Fibroblast of villous mesenchyme (primary cell): ENCODE measurements at places on chromosomes 6 and 20.

DNA sequence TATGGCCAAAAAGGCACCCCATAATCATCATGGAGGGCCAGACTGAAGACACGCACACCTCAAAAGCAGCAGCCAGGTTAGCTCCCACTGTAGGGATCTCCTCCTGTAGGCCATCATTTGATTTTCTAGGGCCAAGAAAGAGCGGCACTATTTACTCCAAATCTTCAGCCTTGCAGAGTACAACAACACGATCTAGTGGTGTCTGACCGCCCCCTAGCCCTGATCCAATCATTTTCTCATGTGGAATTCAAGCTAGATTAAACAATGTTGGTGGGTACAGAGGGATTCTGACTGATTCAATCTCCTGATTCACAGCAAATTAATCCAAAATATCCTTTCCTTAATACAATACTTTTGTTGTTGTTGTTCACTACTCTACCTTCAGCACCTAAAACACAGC lies 12.5 kb downstream of the GNAS-AS1 start:
- DNase-seq, result no peak

- no peak for DNase-seq
These were observed 181.1 kb downstream of the RPS12 start for GRCh38 chr6:132995432-132995831.

DNA sequence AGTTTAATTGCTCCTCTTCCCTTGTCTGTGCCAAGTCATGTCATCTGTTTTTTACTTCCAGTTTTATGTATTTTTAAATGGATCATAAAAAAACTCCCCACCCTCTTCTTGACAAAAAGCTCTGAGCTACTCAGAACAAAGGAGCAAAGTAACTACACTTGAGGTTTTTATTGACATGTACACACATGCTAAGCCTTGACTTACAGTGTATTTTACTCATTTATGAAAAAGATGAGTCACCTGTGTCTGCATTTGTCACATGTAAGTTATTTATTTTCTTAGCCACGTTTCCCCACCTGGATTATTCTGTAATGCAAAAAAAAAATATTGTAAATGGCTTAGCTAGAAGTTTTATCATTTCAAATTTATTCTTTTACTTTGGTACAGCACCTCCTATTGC lies 628.8 kb upstream of the SLC35B3 start:
- DNase-seq, result no peak

DNA sequence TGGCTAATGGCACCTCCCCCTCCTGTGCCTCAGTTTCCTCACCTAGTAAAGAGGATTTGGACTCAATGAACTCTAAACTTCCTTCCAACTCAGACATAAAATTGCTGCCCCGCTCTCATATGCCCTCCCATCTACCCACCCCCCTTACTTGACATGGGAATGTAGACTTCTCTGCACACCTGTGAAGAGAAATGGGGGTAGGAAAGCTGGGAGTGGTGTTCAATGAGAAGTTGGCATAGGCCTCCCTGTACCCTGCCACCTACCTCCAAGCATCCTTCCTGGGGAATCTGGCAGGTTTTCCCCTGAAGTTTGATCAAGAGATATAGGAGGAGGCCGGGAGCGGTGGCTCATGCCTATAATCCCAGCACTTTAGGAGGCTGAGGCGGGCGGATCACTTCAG lies 3.9 kb upstream of the POU5F1 start:
- no peak for DNase-seq

- peak; percentile 69 for DNase-seq
These were observed 88.4 kb downstream of the CDC5L start for GRCh38 chr6:44475779-44476434.
